ENCODE measurements at places on chromosomes 12 and 14.
A peak's percentile ranks its signal among the peaks of the same experiment; 100 is the strongest.

DNA sequence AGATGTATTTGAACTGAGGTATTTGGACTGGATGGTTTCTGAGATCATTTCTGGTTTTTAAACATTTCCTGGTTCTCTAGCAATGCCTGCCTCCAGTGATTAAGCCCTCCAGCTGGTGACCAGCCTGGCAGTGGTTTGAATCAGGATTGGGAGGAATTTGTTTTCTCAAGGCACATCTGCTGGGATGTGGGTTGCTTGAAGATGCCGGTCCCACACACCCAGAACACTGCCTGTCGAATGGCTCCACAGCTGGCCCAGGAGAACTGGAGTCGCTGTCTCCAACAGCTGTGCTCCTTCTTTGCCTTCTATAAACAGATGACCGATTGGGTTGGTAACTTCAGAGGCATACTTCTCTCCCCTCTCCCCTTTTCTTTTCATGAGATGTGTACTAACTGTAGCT is 258.0 kb upstream of the DDHD1 start:
- ATAC-seq, result no peak

DNA sequence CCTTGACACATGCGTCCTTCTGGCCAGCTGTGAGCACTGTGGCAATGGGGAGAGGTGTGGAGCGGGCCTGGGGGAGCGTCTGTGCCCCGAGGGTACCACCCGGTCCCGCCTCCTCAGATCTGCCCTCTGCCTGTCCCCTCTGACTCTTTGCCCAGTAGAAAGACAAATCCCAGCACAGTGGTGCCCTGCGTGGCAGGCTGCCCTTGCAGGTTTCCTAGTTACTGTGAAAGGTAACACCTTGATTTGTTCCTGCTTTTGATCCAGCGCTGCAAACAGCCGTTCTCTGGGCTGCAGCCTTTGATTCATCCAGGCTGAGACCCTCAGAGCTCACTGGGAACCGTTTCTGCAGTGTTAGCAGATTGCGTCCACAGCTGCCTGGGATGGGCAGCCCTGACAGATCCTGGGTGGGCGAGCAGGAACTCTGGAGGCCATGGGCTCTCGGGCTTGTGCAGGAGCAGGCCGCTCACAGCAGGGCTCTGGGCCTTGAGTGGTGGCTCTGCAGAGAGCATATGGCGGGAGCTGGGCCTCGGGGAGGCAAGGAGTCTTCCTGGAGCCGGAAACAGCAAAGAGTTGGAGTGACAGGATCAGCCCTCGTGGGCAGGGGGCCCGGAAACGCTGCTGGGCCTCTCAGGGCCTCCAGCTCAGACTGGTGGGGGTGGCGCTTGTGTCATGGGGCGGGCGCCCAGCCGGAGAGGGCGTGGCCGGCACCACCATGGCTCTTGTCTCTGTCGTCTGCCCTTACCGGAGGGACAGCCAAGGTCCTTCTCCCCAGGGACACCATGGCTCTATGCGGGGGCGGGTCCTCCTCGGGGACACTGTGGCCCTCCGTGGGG is 16.6 kb downstream of the FBRSL1 start:
- ATAC-seq, result peak; percentile 43

- no peak for ATAC-seq
Measured at GRCh38 chr14:65267856-65268255, 144.7 kb upstream of the FUT8 start.

DNA sequence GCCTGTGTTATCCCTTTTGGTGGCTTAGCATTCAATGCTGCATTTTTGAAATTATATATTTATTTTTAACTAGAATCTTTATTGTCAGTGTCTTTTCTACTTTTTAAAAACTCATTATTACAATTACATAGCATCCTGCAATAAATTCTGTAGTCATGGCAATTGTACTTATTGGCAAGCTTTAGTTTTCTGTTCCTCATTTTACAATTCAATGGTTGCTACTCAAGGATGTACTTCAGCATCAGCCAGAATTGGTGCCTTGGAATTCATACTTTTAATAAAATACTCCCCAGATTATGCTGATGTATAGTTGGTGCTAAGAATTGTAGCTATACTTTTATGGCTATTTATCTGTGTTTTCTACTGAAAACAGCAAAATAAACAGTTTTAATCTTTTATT is 1756.8 kb upstream of the SEL1L start:
- no peak for ATAC-seq

GRCh38 chr14:41605550-41606281 is 960 bp upstream of the LRFN5 start:
- no peak for ATAC-seq

GRCh38 chr12:57716305-57716704 is 22.2 kb downstream of the AGAP2 start:
- no peak for ATAC-seq

GRCh38 chr14:89144066-89144465 is 273.0 kb downstream of the FOXN3 start:
- no peak for ATAC-seq

DNA sequence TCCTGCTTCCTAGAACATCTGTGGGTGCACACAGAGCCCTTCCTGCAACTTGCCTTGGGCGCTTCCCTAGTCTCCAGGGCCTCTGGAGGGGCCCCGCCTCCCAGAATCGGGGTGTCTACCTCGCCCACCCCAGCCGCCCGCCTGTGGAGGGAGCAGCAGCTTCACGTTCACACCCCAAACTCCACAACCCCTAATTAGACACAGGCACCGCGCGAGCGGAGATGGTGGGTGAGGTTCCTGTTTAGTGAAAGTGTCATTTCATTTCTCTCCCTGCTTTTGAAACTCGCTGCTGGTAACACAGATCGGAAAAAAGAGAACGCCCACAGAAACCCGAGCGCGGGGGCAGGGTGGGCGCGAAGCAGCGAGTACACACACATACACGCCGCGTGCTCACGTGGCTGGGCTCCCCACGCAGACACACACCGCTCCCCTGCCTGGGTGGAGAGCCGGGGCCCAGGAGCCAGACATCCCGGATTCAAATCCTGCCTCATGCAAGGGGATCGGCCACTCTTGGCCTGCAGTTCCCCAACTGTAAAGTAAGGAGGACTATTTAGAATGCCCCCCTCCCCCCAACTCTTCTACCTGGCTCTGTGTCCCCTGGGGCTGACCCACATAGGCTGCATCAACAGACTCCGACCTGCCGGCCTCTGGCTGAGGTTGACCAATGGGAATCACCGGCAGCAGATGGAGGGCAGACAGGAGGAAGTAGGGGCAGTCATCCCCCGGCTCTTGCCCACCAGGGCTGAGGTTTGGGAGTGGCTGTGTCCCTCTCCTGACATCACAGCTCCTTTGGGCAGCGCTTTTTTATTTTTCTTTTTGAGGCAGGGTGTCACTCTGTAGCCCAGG is 79.2 kb upstream of the NCOR2 start:
- ATAC-seq, result peak; percentile 74

DNA sequence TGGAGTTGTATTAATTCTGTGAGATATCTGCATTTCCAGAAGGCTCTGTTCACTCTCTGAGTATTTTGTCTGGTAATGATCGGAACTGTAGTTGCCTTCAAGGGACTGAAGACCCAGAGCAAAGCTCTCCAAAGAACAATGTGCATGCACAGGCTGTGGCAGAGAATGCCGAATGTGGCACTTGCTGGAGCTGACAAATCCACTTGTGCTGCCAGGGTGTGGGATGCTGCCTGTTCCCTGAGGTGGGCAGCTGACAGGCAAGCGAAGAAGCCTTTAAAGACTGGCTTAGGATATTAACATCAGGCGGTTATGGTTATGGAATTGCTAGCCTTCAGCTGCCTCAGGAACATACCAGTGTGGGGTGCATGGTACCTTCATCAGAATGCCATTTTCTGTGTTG is 419.9 kb upstream of the ATP2B1 start:
- ATAC-seq, result no peak

GRCh38 chr12:98543701-98544100 is 28.3 kb downstream of the TMPO start:
- ATAC-seq, result no peak

DNA sequence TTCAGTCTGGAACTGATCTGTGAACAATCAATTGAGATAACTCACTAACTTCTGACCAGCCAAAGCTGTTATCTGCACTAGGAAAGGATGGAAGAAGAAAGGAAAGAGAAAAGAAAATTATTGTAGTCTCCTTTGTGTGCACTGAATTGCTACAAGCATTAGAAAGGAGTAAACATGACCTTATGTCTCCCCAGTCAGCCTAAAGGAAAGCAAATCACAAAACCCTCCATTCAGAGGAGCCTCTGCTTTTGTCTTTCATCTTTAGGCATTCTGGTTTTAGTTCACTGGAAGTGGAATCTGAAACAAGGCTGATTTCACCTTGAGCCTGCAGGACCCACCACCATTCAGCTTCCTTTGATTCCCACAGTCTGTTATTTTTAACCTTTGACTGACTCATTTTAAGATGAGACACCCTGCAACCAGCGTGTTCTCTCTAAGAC is 26.0 kb downstream of the TBX3 start:
- no peak for ATAC-seq

DNA sequence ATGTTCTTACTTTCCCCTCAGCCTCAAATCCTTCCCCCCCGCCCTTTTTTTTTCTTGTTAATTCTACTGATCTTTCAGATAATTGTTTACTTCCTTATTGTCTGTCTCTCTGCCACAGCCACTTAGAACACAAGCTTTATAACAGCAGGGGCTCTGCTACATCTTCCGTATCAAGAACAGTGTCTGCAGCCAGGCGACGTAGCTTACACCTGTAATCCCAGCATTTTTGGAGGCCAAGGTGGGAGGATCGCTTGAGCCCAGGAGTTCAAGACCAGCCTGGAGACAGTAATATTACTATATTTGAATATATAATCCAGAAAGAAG is 5.4 kb downstream of the SOS2 start:
- ATAC-seq, result no peak

GRCh38 chr14:102825307-102826095 is 48.3 kb downstream of the TRAF3 start:
- peak; percentile 69 for ATAC-seq

DNA sequence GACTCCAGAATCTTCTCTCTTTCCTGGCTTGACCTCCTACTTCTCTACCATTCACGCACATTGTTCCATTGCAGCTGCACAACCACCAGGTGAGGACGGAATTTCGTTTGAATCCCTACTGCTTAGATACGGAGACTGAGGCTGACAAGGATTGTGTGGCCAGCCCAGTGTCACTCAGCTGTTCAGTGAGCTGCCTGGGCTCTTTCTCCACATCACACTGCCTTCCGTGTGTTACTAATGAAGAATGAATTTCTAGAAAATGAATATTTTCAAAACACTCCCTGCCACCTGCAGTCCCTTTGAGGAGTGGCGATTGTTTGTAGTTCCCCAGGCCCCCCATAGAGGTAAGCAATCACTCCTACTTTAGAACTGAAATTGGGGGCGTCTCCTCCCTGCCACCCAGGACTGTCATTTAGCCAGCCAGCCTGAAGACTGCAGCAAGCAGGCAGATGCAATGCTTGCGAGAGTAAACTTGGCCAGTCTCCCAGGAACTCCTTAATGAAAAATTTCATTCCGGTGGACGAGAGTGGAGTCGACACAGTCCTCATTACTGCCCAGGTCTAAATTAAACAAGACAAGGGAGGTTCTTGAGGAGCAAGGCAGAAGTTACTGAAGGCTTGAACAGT is 239.7 kb downstream of the SLC41A2 start:
- ATAC-seq, result no peak

GRCh38 chr12:40325349-40325960 is 100.7 kb downstream of the LRRK2 start:
- peak; percentile 66 for ATAC-seq

- no peak for ATAC-seq
Measured at GRCh38 chr14:68884031-68885030, 91.5 kb upstream of the ZFP36L1 start.

- ATAC-seq, result no peak
Measured at GRCh38 chr12:84637926-84638325, 274.7 kb downstream of the SLC6A15 start.

- peak; percentile 90 for ATAC-seq
Measured at GRCh38 chr12:9647825-9648700, 21.4 kb upstream of the CLEC2D start.

DNA sequence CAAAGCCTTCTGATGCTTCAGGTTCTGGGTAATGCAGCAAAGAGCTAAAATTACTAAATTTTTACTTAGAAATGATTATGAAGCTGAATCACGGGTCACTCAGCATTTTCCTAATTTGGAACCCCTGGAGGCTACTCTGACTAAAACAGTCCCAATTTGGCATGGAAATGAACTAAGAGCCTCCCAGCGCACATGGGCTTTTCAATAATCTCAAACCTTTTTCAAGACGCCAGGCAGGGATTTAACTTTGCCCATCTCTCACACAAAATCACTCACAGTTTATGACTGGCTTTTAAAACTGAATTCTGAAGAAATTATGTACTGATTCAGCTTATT is 68.3 kb downstream of the LLPH start:
- ATAC-seq, result no peak

DNA sequence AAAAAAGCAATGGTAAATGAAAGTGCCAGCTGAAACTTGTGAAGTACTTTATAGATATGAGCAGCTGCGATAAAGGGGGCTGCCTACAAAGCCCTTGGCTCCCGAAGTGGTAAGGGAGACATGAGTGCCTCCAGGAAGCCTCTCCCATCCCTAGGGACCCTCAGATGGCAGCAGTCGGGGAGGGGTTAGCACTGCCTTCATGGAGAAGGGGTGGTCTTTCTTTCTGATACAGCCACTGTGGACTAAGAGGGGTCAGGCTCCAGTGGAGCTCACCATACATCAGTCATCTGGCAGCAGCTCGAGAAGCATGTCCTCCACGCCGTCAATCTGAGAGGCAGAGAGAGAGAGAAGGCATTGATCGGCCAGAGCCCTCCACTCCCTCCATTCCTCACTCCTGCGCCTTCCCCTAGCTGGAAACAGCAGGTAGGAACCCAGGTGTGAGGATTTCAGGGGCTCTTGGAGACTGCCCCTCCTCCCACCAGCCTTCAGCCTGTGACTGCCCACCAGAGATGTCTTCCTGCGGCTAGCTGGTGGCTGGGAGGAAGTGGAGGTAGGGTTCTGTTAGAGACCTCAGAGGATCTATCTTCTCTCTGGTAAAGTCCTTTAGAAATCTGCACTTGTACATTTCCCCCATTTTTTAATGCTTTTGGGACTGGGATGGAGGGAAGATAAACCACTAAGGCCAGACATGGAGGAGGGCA is 2.3 kb downstream of the TCL1A start:
- peak; percentile 42 for ATAC-seq

DNA sequence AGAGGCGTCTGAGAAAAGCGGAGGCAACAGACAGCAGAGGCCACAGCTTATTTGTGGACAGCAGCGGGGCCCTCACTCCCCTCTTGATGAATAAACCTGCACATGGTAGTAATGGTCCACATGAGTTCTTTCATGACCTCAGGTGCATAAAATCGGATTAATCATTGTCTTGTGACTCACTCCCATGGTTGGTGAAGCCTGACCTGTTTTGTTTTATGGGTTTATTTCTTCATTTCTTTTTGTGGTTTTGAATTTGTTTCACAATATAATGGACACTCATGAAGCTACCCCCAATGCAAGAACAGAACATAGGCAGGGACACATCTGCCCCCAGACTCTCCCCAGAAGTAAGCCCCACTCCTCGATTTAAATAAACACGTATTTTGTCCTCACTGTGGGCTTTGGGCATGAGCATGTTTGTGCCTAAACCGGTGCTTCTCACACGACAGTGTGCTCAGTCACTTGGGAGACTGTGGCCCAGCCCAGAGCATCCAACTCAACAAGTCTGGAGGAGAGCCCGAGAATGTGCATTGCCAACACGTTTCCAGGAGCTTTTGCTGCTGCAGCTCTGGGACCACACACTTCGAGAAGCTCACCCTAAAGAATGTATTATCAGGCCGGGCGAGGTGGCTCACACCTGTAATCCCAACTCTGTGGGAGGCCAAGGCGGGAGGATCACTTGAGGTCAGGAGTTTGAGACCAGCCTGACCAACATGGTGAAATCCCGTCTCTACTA is 116.1 kb downstream of the SCARB1 start:
- no peak for ATAC-seq

Measured in stimulated activated memory B cell treated with anti-CD40 and anti-IgM and Interleukin-4, amounts not matched to agents 10 μg/mL and 1 μg/mL and 100 μg/mL, for 72 hours (primary cell).